Stimulated activated CD8-positive, alpha-beta memory T cell treated with anti-CD3 and anti-CD28 coated beads, Interleukin-15, amount 100 ng/mL, for 48 hours (primary cell): ENCODE measurements at places on chromosomes 6 and 20.
A peak's percentile ranks its signal among the peaks of the same experiment; 100 is the strongest.

- DNase-seq, result no peak
These were observed 41.6 kb upstream of the ZNF217 start for GRCh38 chr20:53635221-53635620.

GRCh38 chr6:16239798-16240123, 1.4 kb downstream of the GMPR start:
- no peak for DNase-seq

GRCh38 chr6:157800420-157801237, 22.4 kb upstream of the SNX9 start:
- DNase-seq, result peak; percentile 31

DNA sequence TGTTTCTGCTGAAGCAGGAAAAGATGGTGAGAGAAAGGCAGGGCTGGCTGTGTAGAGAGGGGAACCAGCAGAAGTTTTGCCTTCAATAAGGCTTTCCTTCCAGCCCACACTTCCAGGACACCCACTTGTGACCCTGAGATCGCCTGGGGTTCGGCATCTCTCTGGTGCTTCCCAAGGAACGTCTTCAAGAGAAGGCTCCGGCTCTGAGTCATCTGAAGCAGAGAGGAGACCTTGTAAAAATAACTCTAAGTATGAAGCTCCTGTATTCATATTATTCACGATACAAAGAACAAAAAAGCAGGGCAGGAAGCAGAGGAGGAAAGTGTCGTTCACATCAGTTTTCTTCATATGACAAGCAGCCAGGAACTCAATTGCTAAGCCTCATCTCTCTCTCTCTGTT, 95.4 kb upstream of the MRPS10 start:
- no peak for DNase-seq

DNA sequence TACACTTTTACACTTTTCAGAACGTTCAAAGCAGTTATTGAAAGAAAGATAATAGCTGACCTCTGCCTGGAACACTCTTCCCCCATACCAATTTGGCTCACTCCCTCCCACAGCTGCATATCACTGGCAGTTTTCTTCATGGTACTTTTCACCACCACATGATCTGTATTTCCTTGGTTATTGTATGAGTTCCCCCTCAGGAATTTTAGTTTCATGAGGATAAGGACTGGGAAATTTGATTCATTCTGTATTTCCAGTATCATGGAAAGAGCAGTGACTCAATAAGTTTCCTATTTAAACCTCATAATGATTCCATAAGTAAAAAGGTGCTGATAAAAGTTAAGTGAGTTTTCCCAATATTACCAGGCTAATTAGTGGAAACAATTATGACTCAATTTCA, 16.0 kb downstream of the HTR1B start:
- DNase-seq, result no peak
